NCI-H2227 treated with DMSO at 0.1 percent for 48 hours (cell line): ENCODE measurements at places on chromosomes 16 and 17.
A peak's percentile ranks its signal among the peaks of the same experiment; 100 is the strongest.

DNA sequence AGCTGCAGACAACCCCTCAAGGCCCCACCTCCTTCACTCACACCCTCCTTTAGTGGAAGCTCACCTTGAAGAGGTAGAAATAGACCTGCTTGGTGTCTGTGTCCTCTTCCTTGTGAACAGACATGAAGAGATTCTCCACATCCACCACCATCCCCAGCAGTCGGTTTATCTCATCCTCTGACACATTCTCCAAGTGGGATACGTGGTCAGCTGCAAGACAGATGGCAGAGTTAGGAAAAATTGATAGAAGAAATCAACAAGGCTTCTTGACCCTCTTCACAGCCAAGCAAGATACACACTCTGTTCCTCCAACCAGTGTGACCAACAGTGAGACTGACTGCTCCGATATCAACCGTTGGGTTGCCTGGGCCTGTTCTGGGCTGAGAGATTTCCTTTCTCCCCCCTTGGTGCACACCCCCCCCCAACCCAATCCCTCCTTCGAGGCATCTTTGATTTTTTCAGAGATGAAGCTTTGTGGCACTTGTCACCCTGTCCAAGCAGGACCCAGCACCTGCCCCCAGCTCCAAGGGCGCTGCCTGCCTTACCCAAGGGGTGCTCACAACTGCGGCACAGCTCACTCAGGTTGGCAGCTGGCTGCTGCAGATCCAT lies 902 bp downstream of the KAT2A start:
- DNase-seq, result no peak

- DNase-seq, result no peak
Measured at GRCh38 chr17:48134912-48135480, 27.4 kb downstream of the SNX11 start.

- peak; percentile 84 for DNase-seq
Measured at GRCh38 chr17:48541036-48541576, 3.8 kb downstream of the HOXB2 start.

GRCh38 chr16:35525979-35526590 lies 2066.7 kb downstream of the TP53TG3F start:
- peak; percentile 74 for DNase-seq

GRCh38 chr17:58536542-58536941 lies 22.1 kb upstream of the MTMR4 start:
- DNase-seq, result no peak

- no peak for DNase-seq
Measured at GRCh38 chr17:77144227-77144626, 3.5 kb downstream of the SEC14L1 start.

GRCh38 chr17:47717261-47717697 lies 15.8 kb upstream of the TBX21 start:
- DNase-seq, result no peak

- no peak for DNase-seq
Measured at GRCh38 chr16:75379339-75379738, 54.0 kb downstream of the CFDP1 start.

GRCh38 chr17:37481001-37481665 lies 8.6 kb upstream of the DUSP14 start:
- DNase-seq, result no peak

DNA sequence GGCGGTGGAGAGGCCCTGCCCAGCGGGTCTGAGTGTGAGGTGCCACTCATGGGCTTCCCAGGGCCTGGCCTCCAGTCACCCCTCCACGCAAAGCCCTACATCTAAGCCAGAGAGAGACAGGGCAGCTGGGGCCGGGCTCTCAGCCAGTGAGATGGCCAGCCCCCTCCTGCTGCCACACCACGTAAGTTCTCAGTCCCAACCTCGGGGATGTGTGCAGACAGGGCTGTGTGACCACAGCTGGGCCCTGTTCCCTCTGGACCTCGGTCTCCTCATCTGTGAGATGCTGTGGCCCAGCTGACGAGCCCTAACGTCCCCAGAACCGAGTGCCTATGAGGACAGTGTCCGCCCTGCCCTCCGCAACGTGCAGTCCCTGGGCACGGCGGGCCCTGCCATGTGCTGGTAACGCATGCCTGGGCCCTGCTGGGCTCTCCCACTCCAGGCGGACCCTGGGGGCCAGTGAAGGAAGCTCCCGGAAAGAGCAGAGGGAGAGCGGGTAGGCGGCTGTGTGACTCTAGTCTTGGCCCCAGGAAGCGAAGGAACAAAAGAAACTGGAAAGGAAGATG lies 11.2 kb downstream of the VASN start:
- no peak for DNase-seq

GRCh38 chr17:30808785-30809286 lies 15.7 kb downstream of the CRLF3 start:
- DNase-seq, result no peak

DNA sequence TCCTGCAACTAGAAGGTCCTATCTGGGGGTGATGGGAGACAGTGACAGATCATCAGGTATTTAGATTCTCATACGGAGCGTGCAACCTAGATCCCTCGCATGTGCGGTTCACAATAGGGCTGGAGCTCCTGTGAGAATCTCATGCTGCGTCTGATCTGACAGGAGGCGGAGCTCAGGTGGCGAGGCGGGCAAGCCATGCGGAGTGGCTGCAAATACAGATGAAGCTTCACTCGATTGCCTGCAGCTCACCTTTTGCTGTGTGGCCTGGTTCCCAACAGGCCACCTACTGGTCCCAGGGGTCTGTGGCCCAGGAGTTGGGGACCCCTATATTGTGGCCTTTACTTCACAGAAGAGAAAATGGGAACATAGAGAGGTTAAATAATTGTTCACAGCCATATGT lies 200.4 kb downstream of the IRF8 start:
- DNase-seq, result no peak

GRCh38 chr17:9693755-9694154 lies 48.4 kb downstream of the USP43 start:
- DNase-seq, result no peak

DNA sequence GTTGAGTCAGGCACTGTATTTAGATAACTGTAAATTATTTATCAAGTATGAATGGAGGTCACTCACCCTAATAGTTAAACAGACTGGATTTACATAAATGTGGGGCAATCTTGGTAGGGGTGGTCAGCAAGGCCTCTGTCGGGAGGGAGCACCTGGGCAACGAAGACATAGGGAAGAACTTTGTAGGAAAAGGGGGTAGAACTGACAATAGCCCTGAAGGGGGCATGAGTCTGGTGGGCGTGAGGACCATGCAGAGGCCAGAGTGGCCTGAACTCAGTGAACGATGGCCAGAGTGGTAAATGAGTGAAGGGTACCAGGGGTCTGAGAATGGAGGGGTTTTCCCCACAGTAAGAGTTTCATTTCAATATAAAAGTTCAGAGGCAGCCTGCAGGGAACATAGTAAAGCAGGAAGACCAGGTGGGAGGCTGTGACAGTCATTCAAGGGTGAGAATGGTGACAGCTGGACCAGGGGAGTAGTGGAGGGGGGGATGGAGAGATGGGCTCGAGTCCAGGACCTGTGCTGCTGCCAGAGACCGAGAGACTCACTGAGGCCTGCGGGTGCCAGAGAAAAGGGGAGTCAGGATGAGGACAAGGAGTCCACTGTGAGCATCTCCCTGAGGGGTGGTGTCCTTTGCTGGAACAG lies 2.9 kb downstream of the C17orf67 start:
- DNase-seq, result no peak

DNA sequence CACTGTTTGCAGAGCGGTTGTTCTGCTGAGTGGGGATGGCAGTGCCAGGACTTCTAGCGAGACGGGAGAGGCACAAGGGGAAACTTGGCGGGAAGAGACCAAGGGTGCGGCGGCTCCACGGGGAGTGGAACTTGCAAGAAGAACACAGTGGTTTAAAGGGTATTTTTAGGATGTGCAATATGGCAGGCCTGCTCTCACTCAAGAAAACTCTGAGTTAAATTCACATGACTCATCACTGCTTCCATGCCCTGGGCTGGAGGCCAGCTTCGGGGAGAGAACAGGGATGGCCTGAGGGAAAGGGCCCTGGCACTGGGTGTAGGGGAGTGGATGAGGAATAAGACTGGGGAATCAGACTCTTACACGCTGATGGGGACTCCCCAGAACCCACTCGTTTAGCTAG lies 13.3 kb upstream of the CD300LD start:
- no peak for DNase-seq

GRCh38 chr16:9297437-9298113 lies 206.1 kb downstream of the HAPSTR1 start:
- DNase-seq, result no peak

DNA sequence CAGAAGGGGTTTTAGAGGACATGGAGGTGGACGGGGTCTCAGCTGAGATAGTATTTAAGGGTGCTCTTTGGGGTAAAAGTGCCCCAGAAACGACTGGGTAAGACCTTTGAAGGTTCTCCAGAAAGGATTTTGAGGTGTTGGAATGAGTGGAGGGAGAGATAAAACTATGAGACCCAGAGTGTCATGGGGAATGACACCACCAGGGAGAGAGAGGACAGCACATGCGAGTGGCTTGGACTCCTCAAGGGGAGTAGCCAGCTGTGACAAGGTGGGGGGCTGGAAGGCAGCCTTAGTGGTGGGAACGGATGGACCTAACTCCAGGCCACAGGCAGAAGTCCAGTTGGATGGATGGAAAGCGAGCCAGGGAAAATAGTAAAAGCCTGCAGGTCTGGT lies 19.2 kb upstream of the PITPNM3 start:
- no peak for DNase-seq

DNA sequence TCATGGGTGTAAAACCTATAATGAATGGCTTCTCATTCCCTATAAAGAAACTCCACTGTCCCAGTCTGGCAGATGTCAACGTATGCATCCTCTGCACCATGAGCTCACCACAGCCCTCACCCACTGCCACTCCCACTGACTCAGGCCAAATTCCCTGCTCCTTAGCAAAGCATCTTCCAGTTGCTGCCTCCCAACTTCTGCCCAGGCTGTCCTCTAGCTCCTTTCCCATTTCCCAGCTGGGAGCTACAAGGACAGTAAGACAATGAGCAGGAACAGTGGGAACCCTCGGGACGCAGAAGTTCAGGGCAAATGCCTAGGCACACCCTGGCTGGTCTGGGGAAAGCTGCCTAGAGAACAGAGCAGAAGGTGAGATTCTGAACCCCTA lies 9.1 kb upstream of the THAP11 start:
- peak; percentile 22 for DNase-seq

DNA sequence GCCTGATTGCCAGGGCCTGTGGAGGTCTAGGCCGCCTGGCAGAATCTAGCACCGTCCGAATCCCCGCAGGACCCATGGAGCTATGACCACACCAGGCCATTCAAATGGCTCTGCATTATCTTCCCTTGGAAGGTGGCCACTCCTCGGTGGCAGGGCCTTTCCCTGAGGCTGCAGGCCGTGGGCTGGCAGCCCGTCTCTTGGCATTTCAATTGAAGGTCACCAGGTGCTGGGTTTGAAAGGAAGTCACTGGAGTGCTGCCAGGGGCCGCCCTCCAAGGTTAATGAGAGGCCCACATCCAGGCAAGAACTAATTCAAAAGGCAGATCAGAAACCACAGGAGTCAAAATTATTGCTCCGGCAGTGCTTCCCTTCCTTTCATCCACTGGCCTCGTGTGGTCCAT lies 27.7 kb upstream of the CACNG5 start:
- no peak for DNase-seq

DNA sequence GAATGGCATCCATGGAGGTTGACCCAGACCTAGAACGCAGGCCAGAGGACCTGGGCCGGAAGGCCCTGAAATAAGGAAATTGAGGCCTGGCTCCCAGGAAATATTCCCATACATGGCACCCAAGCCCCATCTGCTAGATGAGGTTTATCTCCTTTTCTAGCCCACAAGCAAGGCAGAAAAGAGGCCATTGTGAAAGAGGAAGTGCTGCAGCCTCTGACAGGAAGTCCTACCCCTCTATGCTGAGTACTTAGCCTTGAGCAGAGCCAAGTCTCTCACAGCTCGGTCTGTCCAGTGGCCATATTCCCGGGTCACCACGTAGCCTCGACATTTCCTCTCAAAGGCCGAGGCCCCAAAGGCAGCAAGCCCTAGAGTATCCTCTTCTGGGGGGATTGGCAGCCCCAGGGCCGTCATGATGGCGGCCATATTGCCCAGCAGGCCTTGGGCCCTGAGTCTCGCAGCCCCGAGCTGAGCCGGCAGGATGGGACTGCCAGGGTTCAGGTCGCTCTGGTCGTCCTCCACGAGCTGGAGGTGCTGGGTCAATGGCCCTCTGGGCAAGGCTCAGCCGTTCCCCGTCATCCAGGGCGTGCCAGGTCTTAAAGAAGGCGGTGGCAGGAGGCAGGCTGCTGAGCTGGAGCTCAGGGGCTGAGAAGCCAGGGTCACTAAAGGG lies 7.8 kb downstream of the CTF1 start:
- no peak for DNase-seq

DNA sequence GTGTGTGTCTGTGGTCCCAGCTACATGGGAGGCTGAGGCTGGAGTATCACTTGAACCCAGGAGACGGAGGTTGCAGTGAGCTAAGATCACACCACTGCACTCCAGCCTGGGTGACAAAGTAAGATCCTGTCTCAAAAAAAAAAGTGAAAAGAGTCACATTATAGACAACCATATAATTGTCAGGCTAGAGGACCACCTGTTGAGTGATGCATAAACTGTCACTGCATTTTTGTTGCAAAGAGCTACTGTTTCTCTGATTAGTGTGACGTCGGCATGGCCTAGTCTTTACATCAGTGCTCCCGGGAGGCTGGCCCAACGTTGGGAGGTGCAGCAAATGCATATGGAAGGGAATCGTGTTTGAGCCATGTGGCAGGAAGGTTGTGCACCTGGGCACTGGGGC lies 50.2 kb downstream of the CLEC16A start:
- DNase-seq, result no peak

DNA sequence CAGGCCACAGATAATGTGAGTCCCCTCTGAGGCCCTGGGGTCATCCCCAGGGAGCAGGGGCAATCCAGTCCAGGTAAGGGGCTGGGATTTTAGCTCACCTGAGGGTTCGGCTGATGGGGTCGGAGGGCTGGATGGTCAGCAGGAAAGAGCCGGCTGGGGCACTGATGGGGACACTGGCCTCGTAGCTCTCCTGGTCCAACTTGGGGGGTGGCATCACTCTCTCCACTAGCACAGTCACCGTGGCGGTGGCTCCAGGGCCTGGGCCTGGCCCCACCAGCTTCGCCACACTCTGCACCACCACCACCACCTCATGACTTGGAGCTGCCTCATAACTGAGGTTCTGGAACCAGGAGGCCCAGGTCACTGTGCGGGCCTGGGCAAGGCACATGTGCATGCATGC lies 6.9 kb downstream of the CDH16 start:
- no peak for DNase-seq

DNA sequence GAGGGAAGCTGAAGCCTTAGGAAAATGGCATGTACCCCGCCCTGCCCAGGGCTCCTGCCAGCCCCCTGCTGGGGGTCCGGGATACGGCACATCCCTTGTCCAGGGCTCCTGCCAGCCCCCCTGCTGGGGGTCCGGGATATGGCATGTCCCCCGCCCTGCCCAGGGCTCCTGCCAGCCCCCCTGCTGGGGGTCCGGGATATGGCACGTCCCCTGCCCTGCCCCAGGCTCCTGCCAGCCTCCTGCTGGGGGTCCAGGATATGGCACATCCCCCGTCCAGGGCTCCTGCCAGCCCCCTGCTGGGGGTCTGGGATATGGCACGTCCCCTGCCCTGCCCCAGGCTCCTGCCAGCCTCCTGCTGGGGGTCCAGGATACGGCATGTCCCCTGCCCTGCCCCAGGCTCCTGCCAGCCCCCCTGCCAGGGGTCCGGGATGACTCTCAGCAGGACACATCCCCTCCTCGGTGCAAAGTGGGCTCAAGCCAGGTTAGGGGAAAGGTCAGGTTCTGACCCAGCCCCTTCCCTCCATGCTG lies 43.2 kb downstream of the RPH3AL start:
- no peak for DNase-seq

- DNase-seq, result no peak
Measured at GRCh38 chr17:73271072-73271471, 9.4 kb upstream of the CPSF4L start.

- no peak for DNase-seq
Measured at GRCh38 chr16:12063004-12063395, 86.5 kb downstream of the SNX29 start.
